ENCODE measurements at places on chromosomes 12 and 14.

GRCh38 chr14:89399594-89400068 lies 17.4 kb downstream of the FOXN3 start:
- no peak for DNase-seq

DNA sequence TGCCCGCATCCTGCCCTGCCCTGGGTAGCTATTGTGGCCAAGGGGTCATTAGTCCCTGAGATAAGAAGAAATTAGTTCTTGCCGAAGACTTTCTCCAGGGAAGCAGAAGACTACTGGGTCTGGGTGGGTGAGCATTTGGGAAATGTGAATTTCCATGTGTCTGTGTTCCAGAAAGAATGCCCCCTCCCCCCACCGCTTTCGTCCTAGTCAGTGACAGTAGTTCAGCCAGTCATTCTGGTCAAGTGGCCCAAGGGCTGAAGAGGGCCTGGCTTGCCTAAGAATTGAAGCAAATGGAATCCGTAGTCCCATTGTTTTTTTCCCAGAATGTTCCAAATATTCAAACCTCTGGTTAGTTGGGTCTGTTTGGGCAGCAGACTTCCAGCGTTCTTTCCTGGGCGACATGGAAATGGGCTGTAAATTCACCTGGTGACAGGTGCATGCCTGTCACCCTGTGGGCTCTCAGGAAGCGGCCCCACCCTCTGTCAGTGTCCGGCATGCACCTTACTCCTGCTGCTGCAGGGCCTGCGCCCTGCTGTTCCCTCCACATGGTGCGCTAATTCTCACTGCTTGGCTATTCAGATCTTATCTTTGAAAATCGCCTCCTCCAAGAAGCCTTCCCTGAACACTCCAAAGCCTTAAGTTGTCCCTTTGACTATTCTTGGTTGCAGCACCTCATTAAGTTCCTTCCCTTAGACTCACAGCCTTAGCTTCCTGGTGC lies 1.4 kb upstream of the RFLNA start:
- no peak for DNase-seq

GRCh38 chr14:93431036-93431670 lies 414 bp downstream of the UNC79 start:
- peak; percentile 79 for DNase-seq

- peak; percentile 54 for DNase-seq
Measured at GRCh38 chr12:122356192-122356635, 66.3 kb downstream of the CLIP1 start.

DNA sequence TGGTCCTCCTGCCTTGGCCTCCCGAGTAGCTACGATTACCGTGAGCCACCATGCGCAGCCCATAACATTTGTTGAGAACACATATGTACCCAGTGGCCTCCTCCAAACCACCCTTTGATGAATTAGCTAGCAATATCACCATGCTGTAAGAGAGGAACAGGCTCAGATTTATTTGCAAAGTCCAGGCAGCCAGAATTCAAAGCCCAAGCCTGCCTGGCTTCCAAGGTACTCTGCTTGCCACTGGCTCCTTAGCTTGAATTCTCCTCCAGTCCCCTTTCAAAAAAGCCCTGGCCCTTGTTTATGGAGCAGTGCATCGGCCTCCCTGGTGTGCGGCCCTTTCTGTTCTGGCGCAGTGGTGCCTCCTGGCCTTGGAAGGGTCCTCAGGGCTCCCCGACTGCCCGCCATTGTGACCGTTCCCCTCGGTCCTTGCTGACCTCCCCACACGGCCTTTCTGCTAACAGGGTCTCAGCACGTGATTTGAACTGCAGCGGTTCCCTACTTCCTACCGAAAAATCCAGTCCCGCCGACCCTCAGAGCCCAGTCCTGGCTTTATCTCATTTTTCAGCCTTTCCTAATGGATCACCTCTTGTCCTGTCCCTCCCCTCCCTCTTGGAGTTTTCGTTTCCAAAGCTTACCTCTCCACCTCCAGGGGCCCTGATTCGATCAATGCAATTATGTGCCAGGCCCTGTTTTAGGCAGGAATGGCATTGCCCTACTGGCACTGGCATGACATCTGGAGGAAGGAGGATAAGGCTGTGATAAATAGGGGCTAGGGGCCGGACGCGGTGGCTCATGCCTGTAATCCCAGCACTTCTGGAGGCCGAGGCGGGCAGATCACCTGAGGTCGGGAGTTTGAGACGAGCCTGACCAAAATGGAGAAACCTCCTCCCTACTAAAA lies 22.0 kb downstream of the SLC25A29 start:
- no peak for DNase-seq

DNA sequence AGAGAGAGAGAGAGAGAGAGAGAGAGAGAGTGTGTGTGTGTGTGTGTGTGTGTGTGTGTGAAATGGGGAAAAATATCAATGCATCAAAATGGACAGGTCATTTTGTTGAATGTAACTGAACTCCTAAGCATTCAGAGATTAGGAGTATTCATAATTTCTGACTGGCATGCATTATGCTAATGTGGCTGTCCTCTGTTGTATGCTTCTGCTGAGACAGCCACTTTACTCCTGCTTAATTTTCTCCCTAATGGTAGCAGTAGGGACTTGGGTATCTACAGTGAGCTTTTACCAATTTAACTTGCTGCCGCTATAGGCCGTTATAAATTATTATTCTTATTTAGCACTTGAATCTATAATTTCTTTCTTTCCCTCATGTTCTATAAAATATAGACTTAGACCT lies 924.8 kb downstream of the NRXN3 start:
- DNase-seq, result no peak

DNA sequence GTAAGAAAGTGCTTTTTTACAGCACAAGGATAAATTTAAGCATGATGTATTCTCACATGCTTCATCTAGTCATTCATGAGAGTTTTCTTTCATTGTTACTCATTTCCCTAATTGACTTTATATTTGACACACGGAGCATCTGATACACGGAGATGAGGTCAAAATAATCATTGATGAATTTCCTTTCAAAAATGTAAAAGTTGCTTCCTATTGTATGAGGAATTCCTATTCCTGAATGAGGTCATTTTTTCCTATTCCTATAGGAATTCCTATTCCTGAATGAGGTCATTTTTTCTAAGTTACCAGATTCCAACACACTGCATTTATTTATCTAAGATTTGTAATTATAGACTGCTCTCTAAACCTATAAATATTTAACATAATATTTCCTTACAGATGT lies 316.7 kb upstream of the KITLG start:
- DNase-seq, result no peak

- no peak for DNase-seq
Measured at GRCh38 chr12:132700212-132700822, 10.3 kb upstream of the PGAM5 start.

DNA sequence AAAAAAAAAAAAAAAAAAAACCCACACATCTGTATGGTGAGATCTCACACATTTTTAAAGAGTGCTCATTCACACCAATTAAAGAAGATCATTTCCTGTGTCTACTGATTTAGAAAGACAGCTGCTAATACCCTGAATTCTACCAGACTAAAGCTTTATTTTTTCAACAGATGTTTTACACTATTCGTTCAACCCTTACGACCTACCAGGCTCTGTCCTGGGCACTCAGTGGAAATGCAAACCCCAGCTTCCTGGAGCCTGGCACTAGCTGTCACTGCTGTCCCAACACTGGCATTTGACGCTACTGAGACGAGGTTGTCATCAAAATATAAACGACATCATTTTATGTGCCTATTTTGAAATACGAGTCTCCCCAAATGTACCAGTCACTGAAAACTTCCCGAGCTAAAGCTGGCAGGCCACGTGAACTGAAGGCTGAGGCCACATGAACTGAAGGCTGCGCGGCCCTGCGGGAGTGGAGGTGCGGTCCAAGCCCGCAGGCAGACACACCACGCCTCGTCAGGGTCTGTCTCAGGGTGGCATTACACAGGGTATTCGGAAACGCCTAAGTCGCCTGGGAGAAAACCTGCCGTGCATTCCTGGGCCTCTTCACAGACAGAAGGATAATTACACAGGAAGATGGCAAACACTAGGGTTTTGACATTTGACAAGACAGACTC lies 27.2 kb downstream of the SLC15A4 start:
- DNase-seq, result no peak

GRCh38 chr12:97127061-97127460 lies 220.0 kb downstream of the NEDD1 start:
- DNase-seq, result no peak

GRCh38 chr12:78636231-78636855 lies 228.2 kb upstream of the SYT1 start:
- DNase-seq, result no peak

- DNase-seq, result no peak
Measured at GRCh38 chr12:39144613-39145061, 239.2 kb upstream of the CPNE8 start.

GRCh38 chr12:30985814-30986452 lies 59.4 kb downstream of the TSPAN11 start:
- DNase-seq, result peak; percentile 68

- no peak for DNase-seq
Measured at GRCh38 chr12:128956755-128957154, 103.5 kb downstream of the GLT1D1 start.

GRCh38 chr14:72907886-72908285 lies 14.0 kb upstream of the DPF3 start:
- DNase-seq, result no peak

- DNase-seq, result peak; percentile 69
Measured at GRCh38 chr14:54564868-54565784, 1.8 kb upstream of the SAMD4A start.

DNA sequence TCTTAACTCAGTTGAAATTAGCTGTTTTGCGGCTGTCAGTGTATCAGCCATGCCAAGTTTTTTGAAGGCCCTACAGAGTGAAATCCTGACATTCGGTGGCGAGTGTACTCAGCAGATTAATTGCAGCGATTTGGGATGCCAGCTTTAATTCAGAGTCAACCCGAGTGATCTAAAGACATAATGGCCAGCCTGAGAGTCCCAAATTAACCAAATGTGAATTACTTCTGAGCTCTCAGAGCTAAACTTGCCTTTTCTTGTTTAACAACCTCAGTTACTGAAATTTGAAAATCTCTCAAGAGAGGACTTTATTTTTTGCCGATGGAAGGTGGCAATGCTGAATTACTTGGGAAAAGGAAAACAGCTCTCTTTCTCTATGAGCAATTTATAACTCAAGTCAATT lies 148.5 kb downstream of the GLT1D1 start:
- no peak for DNase-seq

Data from head of caudate nucleus (tissue), 42 donors.